AG08395 (cell line): ENCODE measurements at places on chromosomes 5 and 9.

DNA sequence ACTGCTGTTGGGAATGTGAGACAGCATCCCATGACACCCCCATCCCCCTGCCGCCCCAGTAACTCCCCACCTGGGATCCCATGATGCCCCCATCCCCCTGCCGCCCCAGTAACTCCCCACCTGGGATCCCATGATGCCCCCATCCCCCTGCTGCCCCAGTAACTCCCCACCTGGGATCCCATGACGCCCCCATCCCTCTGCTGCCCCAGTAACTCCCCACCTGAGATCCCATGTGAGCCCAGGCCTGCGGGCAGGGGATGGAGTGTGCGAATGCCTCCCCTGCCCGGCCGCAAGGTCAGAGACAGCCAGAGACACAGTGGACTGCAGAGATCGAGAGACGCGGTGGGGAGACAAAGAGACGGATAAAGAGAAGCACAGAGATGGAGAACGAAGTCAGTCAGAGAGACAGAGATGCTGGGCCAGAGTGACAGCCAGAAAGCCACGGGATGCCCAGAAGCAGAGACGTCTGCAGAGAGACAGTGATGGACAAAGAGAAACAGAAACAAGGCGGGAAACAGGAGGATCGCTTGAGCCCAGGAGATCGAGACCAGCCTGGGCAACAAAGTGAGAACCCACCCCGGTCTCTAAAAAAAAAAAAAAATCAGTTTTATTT, 992 bp downstream of the SH2D3C start:
- no peak for DNase-seq

- peak; percentile 87 for DNase-seq
Observed at GRCh38 chr5:82641331-82642003, 363.3 kb upstream of the RPS23 start.

GRCh38 chr5:109034306-109034705, 286.6 kb downstream of the FER start:
- no peak for DNase-seq

GRCh38 chr5:132179405-132179804, 48.2 kb downstream of the P4HA2 start:
- DNase-seq = no peak

DNA sequence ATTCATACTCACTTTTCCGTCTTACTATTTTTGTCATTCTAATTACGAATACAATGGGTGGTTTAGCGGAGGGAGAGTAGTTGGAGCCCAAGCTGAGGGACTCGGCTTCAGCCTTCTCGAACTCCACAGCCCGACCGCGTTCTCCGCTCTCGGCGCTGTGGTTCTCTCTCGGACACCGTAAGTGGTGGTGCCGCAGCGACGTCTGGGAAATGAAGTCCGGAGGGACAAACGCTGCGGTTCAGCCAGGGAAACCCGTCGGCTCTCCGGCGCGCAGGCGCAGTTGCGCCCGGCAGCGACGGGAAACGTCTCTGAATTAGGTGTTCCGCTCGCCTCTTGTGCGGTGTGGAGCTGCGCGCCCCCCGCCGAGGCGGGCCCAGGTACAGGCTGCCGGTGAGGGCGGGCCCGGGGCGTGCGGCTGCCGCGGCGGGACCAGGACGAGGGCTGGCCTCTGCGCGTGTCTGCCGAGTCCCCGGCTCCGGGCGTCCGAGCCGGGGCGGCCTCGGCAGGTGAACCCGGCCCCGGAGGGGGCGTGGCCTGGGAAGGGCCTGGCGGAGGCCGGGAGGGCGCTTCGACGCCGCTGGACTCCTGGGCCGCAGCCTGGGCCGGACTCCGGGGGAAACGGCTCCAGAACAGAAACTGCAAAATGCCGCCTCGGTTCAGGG, at the start of gene ZNF879:
ZNF879 (plus strand) TSS at position 277 of the 662 bp plus-strand sequence. CDS start 1,201 bp downstream, outside the sequence.
- peak; percentile 96 for DNase-seq

DNA sequence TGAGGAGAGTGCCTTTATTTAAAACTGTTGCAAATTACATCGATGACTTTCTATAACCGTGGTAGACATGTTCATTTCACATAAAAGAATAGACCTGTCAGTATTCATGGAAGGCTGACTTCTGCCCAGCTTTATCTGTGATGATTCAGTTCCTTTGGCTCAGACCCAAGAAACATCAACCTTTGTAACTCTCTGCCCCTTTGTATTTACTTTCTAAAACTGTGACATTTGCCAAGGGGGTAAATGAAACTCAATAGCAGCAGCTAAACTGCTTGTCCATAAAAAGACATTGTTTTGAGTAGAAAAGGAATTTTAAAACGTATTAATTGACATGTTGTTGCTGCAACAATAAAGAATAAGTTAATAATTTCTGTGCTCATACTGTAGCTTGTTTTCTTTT, 137.8 kb upstream of the ANKH start:
- DNase-seq = peak; percentile 9

GRCh38 chr9:106878081-106878837, 15.3 kb downstream of the ZNF462 start:
- DNase-seq = no peak

DNA sequence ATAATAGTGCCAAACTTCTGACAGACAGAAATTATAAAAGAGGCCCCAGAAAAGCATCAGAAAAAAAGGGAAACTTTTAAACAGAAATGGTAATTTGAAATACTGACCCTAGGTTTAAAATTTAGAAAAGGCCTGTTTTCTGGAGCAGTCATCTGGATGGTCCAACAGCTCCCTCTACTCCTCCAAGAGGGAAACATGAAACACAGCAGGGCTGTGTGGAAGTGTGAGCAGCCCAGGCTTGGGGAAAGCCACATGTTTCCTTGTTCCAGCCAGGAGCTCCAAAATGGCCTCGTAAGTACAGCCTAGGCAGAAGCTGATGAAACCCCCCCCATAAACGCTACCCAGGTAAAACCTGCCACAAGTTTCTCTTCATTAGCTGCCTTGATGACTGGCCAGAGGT, 499.3 kb upstream of the ADAMTS16 start:
- DNase-seq = no peak

- DNase-seq = no peak
Observed at GRCh38 chr5:60274747-60275146, 381.2 kb upstream of the PDE4D start.

- no peak for DNase-seq
Observed at GRCh38 chr5:92353107-92354030, 970.3 kb upstream of the ARRDC3 start.

DNA sequence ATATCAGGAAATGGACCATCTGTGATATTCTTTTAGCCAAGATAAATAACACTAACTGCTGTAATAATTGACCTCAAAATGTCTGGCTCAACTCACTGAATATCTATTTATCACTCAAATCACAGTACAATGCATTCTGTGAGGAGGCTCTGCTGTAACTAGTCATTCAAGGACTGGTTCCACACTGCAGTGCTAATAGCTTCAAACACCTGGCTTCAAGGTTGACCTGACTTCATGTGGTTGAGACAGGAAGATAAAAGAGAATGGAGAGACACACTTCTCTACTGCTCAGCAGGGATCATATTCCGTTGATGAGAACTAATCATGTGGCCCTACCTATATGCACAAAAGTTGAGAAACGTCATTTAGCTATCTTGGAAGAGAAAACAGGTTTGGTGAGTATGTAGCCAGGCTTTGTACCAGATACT, 3.4 kb upstream of the RHOBTB3 start:
- no peak for DNase-seq

DNA sequence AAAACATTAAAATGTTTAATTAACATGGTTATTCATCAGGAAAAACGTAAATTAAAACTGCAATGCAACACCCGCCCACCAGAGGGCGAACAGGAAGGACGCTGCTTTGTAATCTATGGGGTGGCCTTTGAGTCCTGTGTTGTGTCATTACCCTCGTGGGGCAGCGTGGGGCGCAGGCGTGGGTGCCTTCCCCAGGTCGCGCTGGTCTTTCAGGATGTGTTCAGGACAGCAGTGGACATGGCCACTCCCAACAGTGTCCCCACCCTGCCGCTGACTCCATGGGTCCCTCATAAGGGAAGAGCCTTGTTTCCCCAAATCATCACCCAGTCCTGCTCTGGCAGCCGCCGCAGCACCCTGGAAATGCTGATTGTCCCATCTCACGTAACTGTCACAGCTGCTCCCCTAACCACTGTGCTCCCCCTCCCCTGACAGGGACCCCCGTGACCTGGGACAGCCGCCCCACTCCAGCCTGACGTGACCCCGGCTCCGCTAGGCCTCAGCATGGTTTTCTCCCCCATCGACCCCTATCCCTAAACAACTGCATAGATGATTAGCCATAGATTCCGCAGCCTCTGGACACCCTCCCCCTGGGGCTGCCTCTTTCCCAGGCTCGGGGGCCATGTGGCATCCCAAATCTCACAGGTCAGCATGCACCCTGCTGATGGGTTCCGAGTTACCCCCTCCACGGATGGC, 36.4 kb downstream of the GLT6D1 start:
- DNase-seq = peak; percentile 61

GRCh38 chr5:159156426-159157238, 52.7 kb downstream of the RNF145 start:
- peak; percentile 81 for DNase-seq
